ENCODE measurements at places on chromosomes 7 and 10.
A peak's percentile ranks its signal among the peaks of the same experiment; 100 is the strongest.

DNA sequence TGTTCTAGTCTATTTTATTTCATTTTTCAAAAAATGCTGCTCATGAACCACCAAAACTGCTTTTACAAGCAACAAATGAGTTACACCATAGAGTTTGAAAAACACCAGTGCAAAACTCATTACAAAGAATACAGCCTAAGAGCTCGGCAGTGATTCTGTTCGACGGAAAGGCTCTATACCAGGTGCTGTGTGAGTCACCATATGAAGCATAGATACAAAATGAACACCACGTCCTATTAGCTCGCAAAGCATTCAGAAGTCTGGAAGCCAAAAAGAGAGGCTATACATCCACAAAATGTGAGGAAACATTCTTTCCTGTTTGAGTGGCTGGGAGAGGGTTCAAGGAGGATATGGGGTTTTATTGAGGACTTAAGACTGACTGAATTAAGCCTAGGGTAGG, 136.1 kb downstream of the ATE1 start:
- no peak overlapping the region for H3K27ac ChIP-seq
- peaks cover 18% of the 10 kb centered on the region for H3K36me3 ChIP-seq
- no peak overlapping the region for H3K4me3 ChIP-seq
- no peak for DNase-seq
- no peaks in the 10 kb centered on the region for H3K4me1 ChIP-seq

DNA sequence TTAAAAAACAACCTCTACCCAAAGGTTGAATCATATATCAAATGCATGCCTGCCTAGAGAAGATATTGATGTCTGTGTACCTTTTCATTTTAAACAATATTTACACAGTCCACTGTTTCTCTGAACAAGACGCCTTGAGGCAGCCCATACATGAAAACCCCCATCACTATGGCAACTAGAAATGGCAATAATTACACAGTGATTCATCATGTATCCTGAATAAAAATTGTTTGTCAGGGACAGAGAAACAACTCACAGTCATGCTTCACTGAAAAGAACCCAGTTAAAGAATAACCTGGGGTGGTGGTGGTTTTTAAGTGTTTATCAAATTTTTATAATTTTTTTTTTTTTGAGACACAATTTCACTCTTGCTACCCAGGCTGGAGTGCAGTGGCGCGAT, 19.7 kb downstream of the DNAJC12 start:
- no peaks in the 10 kb centered on the region for H3K27me3 ChIP-seq
- no peak for DNase-seq
- H3K27ac ChIP-seq = peak overlapping the region; percentile 66
- H3K4me1 ChIP-seq = peaks cover 52% of the 10 kb centered on the region

- no peak for DNase-seq
- no peaks in the 10 kb centered on the region for H3K36me3 ChIP-seq
- peak overlapping the region; percentile 73 for H3K27ac ChIP-seq
- no peaks in the 10 kb centered on the region for H3K27me3 ChIP-seq
These were observed 4.5 kb downstream of the DEPP1 start for GRCh38 chr10:44974082-44974627.

DNA sequence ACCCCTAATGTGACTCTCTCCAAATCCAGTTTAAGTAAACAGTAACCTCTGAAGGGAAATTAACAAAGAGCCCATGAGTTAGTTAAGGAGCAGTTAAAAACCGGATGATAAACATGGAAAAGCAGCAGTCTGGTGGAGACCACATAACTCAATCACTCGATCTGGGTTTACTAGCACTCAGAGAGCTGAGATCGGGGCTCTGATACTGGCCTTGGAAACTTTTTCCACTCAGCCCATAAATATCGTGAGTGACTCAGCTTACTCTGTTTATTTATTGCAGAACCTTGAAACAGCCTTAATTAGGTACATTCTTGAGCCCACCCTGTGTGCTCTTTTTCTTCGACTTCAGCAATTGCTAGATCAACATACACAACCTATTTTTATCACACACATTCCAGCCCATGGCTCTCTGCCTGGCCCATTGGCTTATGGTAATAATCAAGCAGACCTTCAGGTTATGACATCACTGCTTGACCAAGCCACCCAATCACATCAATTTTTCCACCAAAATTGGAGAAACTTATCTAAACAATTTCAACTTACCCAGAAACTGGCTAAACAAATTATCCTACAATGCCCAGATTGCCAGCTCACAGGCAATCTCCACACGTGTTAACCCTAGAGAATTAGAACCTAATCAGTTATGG, 82.2 kb upstream of the GPR22 start:
- no peak overlapping the region for H3K27ac ChIP-seq
- DNase-seq = no peak
- H3K4me1 ChIP-seq = no peaks in the 10 kb centered on the region
- no peaks in the 10 kb centered on the region for H3K27me3 ChIP-seq
- no peak overlapping the region for H3K4me3 ChIP-seq

DNA sequence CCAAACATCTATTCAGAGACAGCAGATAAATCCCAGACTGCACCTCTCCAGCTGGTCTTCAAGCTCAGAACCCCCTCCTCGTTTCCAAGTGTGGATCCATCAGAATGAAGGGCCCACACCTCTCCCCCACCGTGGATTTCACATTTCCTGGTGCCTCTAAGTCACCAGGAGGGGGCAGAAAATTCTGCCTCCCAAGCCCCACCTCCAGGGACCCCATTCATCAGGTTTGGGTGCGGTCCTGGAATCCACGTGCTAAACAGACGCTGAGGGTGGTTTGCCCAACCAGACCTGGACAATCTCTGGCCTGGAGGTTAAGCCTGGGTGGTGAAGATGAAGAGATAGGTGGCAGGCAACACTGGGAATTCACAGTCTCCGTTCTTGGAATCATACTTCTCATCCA, 92.4 kb downstream of the WDR11 start:
- no peak overlapping the region for H3K27ac ChIP-seq
- peaks cover 9% of the 10 kb centered on the region for H3K4me1 ChIP-seq
- peaks cover under 1% of the 10 kb centered on the region for H3K36me3 ChIP-seq
- DNase-seq = no peak
- no peak overlapping the region for H3K4me3 ChIP-seq

Data from activated naive CD8-positive, alpha-beta T cell treated with anti-CD3 and anti-CD28 coated beads for 36 hours (primary cell).